Heart right ventricle (tissue), 16 donors: ENCODE measurements at places on chromosomes 3 and 15. TPM values are rescaled to one million over a fixed set of nuclear protein-coding genes. Genes with fewer than 3 reads are reported as not detected.
A peak's percentile ranks its signal among the peaks of the same experiment; 100 is the strongest.

APEH gene
- 18.2 TPM for polyA plus RNA-seq

CCR8 gene
- polyA plus RNA-seq = not detected

C3orf22 gene
- polyA plus RNA-seq = not detected

GRCh38 chr3:108420926-108421325, 89.5 kb downstream of the MYH15 start:
- H3K27ac ChIP-seq = no peak overlapping the region
- no peaks in the 10 kb centered on the region for H3K36me3 ChIP-seq
- no peaks in the 10 kb centered on the region for H3K4me1 ChIP-seq
- no peak overlapping the region for H3K4me3 ChIP-seq
- no peak for DNase-seq

DNA sequence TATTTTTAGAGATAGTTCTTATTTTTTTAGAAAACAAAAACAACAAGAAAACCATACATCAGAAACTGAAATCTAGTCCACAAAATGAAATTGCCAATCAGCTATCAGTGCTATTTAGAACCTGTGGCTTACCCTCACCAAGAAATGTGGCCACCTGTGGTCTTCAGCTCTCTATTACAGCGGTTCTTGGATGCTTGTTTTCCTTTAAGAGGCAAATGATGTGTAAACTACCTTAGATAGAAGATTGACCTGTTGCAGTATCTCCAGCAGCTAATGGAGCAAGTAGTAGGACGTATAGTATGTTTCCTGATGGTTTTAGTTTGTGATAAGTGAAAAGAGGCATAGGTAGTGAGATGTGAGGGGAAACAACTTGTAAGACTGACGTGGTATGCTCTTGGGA, 21.2 kb downstream of the TFG start:
- H3K27me3 ChIP-seq = no peaks in the 10 kb centered on the region
- peaks cover 97% of the 10 kb centered on the region for H3K36me3 ChIP-seq
- no peak for DNase-seq

GRCh38 chr3:105798381-105798934, 70.4 kb downstream of the CBLB start:
- no peak for DNase-seq
- H3K27me3 ChIP-seq = no peaks in the 10 kb centered on the region
- no peak overlapping the region for H3K27ac ChIP-seq

GRCh38 chr15:74873756-74874424, 725 bp upstream of the SCAMP2 start:
- H3K36me3 ChIP-seq = no peaks in the 10 kb centered on the region
- peak overlapping the region; percentile 69 for H3K4me3 ChIP-seq
- H3K4me1 ChIP-seq = peaks cover 43% of the 10 kb centered on the region
- H3K27me3 ChIP-seq = no peaks in the 10 kb centered on the region

DNA sequence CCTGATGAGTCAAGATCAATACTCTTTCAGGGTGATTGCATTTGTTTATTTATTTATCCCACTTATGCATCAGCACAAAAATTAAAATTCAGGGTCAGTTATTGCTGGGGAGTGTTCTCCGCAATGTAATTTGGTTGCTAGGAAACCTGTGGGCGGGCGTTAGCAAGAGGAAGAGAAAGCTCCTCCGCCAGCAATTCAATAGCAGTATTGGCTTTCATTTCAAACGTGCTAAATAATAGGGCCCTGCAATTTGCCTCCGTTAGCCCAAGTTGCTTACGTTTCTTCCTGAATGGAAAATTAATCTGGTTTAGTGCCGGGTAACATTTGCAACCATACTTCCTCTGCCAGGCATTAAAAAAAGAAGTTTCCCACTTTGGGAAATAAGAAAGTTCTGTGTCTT, 35.5 kb upstream of the PLCL2 start:
- H3K4me1 ChIP-seq = peaks cover 4% of the 10 kb centered on the region
- H3K36me3 ChIP-seq = no peaks in the 10 kb centered on the region
- H3K4me3 ChIP-seq = no peak overlapping the region
- H3K27ac ChIP-seq = peak overlapping the region; percentile 61

- DNase-seq = no peak
- no peak overlapping the region for H3K4me3 ChIP-seq
- H3K36me3 ChIP-seq = no peaks in the 10 kb centered on the region
- H3K4me1 ChIP-seq = no peaks in the 10 kb centered on the region
- no peaks in the 10 kb centered on the region for H3K27me3 ChIP-seq
Observed at GRCh38 chr3:117589454-117589853, 879.9 kb downstream of the TUSC7 start.

- H3K27me3 ChIP-seq = no peaks in the 10 kb centered on the region
- no peak for DNase-seq
- H3K36me3 ChIP-seq = no peaks in the 10 kb centered on the region
- H3K4me1 ChIP-seq = peaks cover 15% of the 10 kb centered on the region
- H3K27ac ChIP-seq = no peak overlapping the region
Observed at GRCh38 chr3:72295276-72295961, 510.5 kb upstream of the PROK2 start.

DNA sequence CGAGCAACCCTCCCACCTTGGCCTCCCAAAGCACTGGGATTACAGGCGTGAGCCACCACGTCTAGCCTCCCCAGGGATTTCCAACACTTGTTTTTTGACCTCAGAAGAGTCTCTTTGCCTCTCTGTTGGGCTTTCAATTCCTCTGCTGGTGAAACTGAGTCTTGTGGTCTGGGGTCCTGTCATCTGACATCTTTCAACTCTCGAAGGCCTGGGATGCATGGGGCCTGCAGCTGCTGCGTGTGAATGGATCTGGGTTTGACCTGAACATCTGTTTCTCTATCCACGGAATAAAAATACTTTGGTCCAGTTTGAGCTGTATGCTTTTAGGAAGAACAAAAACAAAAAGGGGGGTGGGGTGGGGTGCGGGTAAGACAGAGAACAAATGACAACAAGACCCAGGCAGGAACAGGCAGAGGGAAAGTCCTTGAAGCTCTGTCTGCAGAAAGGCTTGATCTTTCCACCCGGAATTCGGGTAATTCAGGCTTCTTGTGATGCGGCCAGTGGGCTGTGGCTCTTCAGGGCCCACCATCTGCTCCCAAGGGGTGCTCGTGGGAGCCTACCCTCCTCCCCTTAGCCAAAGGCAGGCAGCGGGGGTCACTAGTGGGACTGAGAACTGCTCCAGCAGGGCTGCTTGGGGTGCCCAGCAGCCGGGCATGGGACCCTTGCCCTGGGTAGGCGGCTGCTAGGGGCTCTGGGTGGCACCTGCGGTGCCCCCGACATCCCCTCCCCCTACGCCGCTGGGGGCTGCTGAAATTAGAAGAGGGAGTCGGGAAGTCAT, 71.5 kb downstream of the SLC12A8 start:
- peak; percentile 46 for DNase-seq
- no peaks in the 10 kb centered on the region for H3K36me3 ChIP-seq
- H3K27ac ChIP-seq = peak overlapping the region; percentile 83
- peaks cover 62% of the 10 kb centered on the region for H3K4me1 ChIP-seq

- DNase-seq = no peak
- peaks cover 53% of the 10 kb centered on the region for H3K4me1 ChIP-seq
- no peak overlapping the region for H3K27ac ChIP-seq
- H3K36me3 ChIP-seq = no peaks in the 10 kb centered on the region
Observed at GRCh38 chr3:10223676-10224639, 24.3 kb upstream of the TATDN2 start.

DNA sequence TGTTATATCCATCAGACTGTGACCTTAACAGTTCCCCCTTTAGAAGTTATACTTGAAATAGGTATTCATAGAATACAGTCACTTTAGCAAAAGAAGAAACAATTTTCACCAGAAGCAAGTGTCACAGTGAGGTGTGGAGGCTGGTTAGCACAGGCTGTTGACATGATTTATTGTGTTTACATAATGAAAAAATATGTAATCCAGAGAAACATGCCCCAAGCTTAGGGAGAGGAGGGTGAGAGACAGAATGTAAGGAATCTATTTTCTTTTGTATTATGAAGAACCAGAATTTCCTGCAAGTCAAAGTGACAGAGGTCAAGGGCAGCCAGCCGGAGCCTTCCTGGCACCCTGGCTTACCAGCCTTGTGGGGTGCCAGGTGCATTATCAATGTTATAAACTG, 4.0 kb downstream of the IL12A start:
- no peak overlapping the region for H3K4me3 ChIP-seq
- no peak overlapping the region for H3K27ac ChIP-seq
- DNase-seq = no peak

DNA sequence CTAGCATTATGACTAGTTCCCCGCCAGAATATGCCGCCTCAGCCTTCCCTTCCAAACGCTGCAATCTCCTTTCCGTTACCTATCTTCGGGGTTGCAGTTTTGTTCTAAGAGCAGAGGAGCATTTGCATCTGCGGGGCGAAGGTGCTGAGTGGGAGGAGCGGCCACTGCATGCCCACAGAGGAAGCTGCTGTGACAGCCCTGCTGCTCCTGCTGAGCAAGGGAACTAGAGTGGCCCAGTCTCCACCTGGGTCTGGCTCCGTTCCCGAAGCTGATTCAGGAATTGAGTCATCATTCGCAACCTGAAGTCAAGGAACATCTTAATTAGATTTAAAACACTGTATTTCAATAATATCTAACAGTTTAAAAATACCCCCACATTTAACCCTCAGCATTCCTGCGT, 98.2 kb upstream of the TJP1 start:
- peaks cover 11% of the 10 kb centered on the region for H3K4me1 ChIP-seq
- H3K27ac ChIP-seq = no peak overlapping the region
- H3K4me3 ChIP-seq = no peak overlapping the region
- DNase-seq = no peak
- no peaks in the 10 kb centered on the region for H3K36me3 ChIP-seq
- no peaks in the 10 kb centered on the region for H3K27me3 ChIP-seq

- peaks cover 53% of the 10 kb centered on the region for H3K36me3 ChIP-seq
- H3K4me1 ChIP-seq = peaks cover 70% of the 10 kb centered on the region
- H3K27me3 ChIP-seq = no peaks in the 10 kb centered on the region
- no peak for DNase-seq
Observed at GRCh38 chr3:129555616-129556357, 12.8 kb downstream of the H1-8 start.

- H3K27ac ChIP-seq = no peak overlapping the region
- DNase-seq = no peak
- H3K4me3 ChIP-seq = no peak overlapping the region
- no peaks in the 10 kb centered on the region for H3K27me3 ChIP-seq
- H3K4me1 ChIP-seq = no peaks in the 10 kb centered on the region
Observed at GRCh38 chr15:64324165-64324877, 31.7 kb downstream of the CSNK1G1 start.

DNA sequence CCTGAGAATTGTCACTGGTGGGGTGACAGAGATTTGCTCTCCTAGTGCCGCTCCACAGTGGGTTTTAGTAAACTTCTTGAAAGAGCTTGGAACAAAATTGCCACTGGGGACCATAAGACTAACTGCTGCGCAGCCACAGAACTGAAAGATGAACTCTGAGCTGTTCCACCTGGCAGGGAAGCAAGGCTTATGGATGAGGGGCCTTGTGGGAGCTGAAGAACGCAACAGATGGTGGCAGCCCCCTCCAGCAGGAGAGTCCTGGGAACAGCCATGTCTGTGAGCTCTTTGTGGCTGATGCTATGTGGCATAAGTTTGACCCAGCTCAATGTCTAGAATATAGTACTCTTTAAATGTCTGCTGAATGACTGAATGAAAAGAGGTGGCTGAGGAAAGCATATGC, 66.8 kb upstream of the C2CD4B start:
- H3K4me1 ChIP-seq = no peaks in the 10 kb centered on the region
- H3K36me3 ChIP-seq = no peaks in the 10 kb centered on the region
- DNase-seq = no peak
